ENCODE measurements at places on chromosomes 7 and 10.

DNA sequence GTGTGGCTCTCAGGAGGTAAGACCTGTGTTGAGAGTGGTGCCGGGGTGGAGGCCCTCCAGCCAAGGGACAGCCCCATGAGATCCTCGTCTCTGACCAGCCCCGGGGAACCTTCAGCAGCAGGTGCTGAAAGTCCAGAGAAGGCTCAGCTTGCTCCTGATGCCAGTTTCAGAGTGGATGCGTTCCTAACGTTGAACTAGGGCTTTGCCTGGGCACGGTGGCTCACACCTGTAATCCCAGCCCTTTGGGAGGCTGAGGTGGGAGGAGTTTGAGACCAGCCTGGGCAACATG, 45.7 kb downstream of the BAIAP2L1 start:
- DNase-seq, result no peak

- DNase-seq, result no peak
These were observed 251.7 kb upstream of the PITRM1 start for GRCh38 chr10:3424111-3424851.

DNA sequence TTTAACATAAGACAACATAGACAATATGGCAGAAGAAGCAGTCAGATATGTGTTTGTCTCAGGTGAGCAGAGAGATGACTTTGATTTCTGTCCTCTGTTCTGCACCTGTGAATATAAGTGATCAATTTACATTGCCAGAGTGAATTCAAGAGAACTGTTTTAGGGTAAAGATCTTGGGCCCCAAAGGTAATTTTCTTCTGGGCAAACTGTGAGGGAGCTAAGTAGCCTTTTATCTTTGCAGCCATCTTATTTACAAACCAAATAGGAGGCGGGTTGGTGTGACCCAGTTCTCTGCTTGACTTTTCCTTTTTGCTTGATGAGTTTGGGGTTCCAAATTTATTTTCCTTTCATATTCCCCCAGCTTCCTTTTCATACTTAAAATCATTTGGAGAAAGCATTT, 118.2 kb downstream of the ANKRD26 start:
- no peak for DNase-seq

- no peak for DNase-seq
These were observed 113.2 kb downstream of the CDK6 start for GRCh38 chr7:92723205-92723604.

DNA sequence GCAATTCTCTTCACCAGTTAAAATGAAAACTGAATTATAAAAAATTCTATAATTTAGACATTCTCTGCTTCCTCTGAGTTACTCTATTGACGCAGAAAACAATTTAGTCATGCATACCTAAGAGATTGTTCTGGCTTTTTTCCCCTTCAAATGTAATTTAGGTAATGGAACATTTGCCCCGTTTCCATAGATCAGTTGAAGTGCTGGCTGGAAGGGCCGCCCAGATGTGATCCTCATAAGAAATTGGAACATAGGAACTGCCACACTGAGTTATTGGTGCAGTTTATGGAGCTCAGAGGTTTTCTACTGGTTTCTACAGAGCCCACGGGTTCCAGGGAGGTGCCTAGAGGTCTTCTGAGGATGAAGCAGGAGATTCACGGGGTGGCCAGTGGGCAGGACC, 581.7 kb downstream of the SDK1 start:
- no peak for DNase-seq

GRCh38 chr7:99740573-99741440, 5.8 kb upstream of the CYP3A7 start:
- no peak for DNase-seq

DNA sequence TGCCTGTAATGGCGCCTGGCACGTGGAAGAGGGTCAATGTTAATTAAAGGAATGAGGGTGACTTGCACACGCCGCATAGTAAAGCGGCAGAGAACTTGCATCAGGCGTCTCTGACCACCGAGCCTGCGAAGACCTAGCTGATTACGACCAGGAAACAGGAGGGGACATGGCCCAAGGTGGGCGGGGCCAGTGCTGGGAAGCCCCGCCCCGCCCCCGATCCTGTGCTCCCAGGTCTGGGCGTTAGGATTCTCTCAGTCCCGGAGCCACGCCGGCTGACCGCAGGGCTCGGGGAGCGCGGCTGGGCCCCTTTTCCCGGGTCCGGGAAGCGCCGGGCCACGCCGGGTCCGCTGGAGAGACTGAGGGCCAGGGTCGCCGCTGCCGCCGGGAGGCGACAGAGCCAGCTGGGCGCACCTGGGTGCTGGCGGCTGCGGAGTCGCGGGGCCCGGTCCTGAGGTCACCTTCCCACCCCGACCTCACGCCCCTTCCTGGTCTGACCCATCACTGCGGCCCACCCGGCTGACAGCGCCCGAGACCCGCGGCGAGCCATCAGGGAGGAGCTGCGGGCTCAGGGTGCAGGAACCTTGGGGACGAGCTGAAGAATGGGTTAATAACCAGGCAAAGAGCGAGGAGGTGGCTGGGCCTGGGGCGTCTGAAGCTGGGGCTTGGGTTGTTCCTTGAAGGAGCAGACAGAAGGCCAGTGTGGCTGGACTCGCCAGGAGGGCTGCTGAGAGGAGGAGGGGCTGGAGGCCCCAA, 23.0 kb upstream of the GRID1 start:
- DNase-seq, result no peak

DNA sequence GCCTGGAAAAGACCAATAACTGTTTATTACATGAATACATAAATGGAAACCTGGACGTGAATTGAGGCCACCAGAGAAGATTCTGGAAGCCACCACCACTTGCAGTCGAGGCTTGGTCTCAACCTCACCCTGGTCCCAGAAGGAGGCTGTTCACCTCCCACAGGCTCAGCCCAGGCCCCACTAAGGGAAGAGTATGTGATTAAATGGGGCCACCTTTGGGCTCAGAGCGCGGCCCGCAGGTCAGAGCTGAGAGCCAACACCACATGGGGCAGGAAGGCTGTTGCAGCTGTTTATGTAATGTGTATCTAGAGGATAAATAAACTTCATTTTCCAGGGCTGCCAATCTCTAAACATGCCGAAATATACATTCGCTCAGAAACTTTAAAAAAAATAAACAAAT, 17.6 kb upstream of the FGFR2 start:
- no peak for DNase-seq

- DNase-seq, result no peak
These were observed 25.8 kb downstream of the STEAP1 start for GRCh38 chr7:90180011-90180585.

DNA sequence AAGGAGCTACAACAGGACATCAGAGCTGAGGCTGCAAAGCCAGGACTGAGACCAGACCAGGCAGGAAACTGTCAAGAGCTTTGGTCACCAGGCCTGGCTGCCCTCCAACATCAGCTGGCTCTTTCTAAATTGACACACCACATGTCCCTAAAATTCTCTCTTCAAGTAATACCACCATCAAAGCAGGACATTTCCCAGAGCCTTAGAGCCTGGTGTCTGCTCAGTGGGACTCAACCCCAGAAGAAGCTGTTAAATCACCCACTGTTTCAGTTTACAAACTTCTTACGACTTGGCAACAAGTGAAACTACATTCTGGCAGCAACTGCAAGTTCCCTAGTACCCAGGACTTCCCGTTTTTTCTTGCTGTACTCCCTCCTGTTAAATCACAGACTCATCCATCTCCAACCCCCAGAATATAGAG, 3.8 kb upstream of the IL6 start:
- DNase-seq, result no peak

- no peak for DNase-seq
These were observed 47.9 kb downstream of the TAF3 start for GRCh38 chr10:7866176-7866575.

DNA sequence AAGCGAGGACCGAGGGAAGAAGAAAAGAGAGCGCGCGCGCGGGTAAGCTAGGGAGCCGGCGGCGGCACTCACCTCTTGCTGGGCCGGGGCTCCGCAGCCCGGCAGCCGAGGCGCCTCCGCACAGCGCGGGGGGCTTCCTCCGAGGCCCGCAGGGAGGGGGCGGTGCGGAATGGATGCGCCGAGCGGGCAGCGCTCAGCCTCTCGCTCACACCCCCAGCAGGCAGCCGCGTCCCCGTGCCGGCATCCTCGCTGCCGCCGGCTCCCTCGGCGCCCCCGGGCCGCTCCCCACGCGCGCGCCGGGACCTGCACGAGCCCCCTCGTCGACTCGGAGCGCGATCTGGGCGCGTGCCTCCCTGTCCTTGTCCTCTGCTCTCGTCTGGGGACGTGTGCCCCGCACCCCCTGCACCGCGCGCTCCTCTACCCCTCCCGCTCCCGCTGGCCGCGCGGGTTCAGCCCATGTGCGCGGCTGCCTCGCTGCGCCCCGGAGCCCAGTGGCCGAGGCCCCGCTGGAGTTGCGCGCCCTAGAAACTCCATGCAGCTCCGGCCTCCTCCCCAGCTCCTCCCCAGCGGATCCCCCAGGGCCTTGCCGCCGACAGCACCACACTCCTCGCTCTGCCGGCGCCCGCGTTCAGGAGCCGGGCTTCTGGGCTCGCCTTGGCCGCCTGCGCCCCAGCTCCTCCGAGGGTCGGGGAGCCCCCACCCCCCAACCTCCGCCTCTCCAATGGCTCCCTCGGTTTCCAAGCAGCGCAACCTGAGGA, 75.3 kb downstream of the CALN1 start:
- no peak for DNase-seq

DNA sequence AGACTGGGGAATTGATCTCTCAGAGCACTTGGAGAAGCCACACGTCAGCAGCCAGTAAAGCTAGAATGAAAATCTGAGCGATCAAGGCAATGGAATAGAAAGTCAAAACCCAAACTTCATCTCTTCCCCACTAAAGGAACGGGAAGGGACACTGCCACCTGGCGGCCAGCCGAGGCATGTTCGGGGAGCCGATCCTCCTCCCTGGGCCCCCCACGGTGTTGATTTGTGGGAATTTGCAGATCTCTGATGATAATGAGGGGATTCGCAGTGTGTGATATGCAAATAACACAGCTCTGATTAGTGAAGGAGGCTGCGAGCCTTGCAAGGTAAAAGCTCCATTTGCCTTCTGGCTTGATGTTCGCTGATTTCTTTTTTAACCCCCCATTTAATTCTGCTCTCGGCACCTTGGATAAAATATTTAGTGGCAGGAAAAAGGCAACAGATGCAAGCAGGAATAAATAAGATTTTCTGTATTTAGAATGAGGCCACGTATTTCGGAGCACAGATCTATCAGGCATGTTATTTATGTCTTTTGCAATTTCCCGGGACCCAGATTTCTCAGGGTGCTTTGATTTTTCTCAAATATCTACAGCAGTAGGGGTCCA, 258.6 kb downstream of the PAXIP1 start:
- DNase-seq, result no peak

- DNase-seq, result no peak
These were observed 184.9 kb upstream of the GNAI1 start for GRCh38 chr7:79949778-79950177.

DNA sequence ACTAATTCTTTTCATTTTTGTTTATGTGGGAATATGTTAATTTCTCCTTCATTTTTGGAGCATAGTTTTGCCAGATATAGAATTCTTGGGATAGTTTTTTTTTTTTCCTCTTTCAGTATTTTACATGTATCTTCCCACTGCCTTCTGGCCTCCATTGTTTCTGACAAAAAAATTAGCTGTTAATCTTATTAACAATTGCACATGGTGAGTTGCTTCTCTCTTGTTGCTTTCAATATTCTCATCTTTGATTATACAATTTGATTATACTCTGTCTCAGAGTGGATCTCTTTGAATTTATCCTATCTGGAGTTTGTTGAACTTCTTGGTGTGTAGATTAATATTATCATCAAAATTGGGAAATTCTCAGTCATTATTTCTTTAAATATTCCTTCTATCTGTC, 41.4 kb upstream of the HABP2 start:
- DNase-seq, result no peak

GRCh38 chr10:127798111-127798510, 61.1 kb downstream of the FOXI2 start:
- no peak for DNase-seq

- DNase-seq, result no peak
These were observed 336.6 kb downstream of the FGFR2 start for GRCh38 chr10:121261665-121262064.
